ENCODE measurements at places on chromosomes 7 and 10.

DNA sequence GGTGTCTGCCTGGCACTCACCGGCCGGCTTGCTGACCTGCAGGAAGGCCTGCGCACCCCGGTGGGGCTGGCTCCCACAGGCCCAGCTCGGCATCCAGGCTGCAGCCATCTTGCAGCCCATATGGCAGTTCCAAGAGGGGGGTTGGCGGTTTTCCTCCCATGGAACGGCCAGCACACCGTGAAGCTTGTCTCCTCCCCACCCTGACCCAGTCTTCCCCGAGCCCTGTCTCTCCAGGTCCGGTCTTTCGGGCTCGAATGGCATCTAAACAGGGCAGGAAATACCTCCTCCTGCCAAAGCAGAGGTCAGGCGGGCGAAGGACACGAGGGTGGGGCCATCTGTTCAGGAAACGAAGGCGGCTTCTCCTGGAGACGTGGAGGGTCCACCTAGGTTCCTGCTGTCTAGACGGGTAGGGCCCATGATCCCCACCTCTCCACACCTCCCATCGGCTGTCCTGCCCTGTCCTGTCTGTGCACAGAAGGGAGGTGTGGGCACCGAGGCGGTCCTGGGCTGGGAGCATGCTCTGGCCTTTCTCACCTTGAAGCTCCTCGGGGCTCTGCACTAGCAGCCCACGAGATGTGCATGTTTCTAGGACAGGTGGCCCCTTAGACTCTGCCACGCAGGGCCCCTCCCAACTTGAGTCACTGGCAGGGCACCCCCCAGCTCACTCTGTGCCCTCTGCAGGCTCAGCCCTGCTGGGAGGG is 113.7 kb upstream of the DIP2C start:
- DNase-seq: no peak

DNA sequence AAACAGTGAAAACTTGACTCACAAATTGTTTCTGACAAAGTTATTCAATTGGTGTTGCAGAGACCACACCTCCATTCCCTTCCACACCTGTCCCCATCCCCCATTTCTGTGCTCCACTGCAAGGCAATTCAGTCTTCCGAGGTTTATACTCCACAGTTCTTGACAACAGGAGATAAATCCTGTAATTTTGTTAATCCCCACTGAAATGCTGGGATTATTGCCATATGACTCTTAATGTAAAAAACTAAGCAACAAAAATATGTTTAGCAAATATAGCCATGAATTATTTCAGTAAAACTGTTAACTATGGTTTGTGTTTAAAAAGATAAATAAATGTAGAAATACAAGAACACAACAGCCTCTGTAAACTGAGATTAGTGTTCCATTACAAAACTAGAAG is 170.1 kb upstream of the SEMA3D start:
- DNase-seq: no peak

- no peak for DNase-seq
Observed at GRCh38 chr10:127524229-127524628, 24.9 kb upstream of the NPS start.

- DNase-seq: no peak
Observed at GRCh38 chr7:151020231-151020630, 4.1 kb downstream of the ATG9B start.

DNA sequence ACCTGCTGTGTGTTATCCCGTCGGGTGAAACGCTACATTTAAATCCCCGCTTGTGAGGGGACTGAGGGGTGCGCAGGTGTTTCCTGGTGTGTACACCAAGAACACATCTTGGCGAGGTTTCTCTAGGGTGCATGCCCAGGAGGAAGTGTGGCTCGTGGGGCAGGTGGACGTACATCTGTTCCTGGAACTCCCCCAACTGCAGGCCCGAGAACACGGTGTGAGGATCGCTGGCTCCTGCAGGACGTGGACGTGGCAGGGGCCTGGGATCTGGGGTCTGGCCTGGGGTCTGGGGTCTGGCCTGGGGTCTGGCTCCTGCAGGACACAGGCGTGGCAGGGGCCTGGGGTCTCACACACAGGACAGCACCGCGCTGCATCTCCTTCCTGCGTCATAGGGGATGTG is 10.1 kb downstream of the KNDC1 start:
- no peak for DNase-seq

DNA sequence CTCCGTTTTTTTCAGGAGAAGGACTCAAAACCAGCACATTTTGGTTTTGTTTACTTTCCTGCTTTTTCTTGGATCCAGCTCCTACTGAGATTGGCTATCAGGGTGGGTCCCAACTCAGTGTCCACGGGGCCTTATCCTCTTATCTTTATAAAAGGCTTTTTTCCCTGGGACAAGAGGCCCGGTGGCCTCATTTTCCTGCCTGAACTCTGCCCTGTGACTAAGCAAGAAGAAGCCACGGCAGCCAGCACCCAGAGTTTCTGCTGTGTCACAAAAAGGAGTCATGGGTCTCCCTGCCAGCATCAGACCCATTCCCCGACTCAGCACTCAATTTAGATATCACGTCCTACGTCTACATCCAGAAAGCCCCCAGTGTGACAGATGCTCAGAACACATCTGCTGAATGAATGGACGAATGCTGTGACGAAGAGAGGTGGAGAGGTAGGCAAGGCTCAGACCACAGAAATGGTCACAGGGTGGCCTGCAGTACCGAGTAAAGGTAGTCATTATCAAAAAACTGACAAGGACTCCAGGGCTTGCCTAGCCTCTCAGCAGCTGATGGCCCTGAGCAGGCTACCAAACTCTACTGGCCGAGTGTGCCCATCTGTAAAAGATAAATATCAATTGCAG is 16.7 kb downstream of the DLG5 start:
- no peak for DNase-seq

GRCh38 chr7:42735081-42735480 is 176.8 kb downstream of the C7orf25 start:
- DNase-seq: no peak

DNA sequence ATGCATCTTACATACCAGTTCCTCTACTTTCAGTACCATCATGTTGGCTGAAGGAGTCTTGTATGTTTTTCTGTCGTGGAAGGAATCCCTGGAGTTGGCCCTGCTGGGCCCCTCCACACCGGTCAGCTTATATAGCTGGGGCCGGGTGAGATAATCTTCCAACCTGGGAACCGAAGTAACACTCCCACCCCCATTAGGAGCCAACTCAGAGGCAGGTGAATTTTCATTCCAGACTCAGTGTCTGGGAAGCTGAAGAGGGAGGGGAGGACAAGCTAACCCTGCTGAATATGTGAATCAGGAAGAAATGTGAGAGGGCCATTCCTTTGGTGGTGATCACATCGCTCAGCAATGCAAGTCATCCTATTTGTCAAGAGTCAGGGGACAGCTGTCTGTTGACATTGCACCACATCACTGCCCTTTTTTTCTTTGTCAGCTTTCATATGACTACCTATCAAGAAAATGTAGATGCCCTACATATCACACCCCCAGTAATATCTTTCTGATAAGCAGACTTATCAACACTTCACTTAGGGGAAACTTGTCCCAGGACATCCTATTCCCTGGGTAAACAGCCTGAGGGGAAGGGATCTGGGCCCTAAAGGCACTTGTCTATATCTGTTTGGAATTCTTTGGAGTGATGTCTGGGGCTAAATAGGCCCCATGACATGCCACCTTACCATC is at the start of gene ANKRD1:
Gene ANKRD1 (minus strand): TSS at position 102 of the 681 bp plus-strand sequence. CDS start 60 bp downstream, at position 42.
- DNase-seq: no peak

DNA sequence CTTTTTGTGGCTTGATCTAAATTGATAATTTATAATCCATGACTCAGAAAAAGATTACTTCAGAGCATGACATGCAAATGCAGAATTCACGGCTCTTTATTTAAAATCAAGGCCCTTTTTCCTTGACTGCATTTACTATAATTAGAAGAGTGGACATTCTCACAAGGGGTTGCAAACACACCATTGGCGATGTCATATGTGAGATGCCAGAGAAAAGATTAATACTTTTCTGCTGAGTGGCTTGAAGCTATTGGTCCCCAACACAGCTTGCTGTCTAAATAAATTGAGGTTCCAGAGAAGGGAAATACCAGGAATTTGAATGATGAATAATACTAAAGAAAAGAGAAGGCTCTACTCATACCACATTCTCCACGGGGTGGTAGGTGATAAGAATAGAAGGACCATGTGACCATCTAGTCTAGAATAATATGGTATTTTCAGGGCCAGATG is 78.7 kb upstream of the ARID5B start:
- DNase-seq: no peak

GRCh38 chr10:65123120-65123519 is 1601.9 kb downstream of the REEP3 start:
- DNase-seq: no peak

DNA sequence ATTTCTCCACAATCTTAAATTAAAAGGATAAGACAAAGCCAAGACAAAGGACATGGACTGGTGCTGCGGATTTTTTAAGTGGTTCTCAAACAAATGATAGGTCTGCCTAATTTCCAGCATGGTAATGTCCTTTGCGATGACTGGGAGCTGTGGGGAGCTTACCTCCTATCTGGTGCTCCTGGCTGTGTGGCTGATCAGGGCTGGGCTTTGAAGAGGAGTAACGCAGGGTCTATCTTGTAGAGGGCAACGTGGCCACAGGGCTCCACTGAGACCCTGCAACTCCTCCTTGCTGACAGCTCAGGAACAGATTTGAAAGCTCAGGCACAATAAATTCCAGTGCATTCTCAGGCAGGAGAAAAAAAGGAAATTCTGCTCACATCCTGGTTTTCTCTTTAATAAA is 103.1 kb upstream of the SFMBT2 start:
- no peak for DNase-seq

GRCh38 chr10:58546722-58547445 is 34.2 kb downstream of the BICC1 start:
- DNase-seq: no peak

GRCh38 chr10:132110111-132110521 is 44.4 kb downstream of the JAKMIP3 start:
- DNase-seq: no peak

GRCh38 chr7:26065652-26066051 is 86.3 kb upstream of the NFE2L3 start:
- DNase-seq: no peak

DNA sequence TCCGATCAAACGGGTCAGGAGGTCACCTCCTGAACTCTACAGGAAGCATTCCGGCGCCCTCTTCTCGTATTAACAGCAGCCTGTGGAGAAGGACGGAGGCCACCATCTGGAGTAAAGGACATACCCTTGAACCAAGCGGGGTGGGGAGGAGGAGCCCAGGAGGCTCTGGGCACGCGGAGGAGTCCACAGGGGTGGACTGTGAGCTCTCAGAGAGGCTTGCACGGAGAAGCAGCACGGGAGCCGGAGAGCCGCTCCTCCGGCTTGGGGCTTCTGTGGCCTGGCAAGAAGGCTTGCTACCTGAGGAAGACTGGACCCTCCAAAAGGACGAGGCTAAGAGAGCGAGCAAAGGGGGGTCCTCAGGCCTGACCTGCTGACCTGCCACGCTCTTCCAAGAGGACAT is 77.9 kb downstream of the MAD1L1 start:
- no peak for DNase-seq

DNA sequence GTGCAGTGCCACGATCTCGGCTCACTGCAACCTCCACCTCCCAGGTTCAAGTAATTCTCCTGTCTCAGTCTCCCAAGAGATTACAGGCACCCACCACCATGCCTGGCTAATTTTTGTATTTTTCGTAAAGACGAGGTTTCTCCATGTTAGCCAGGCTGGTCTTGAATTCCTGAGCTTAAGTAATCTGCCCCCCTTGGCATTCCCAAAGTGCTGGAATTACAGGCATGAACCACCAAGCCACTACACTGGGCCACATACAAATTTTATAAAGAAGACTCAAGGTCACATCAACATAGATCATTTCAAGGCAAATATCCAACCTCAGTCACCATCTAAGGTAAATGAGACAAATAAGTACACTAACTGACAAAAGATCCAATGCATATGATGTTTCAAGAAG is 32.1 kb downstream of the IGF2BP3 start:
- DNase-seq: no peak

Data from activated naive CD4-positive, alpha-beta T cell (primary cell).